ENCODE measurements at places on chromosomes 12 and 14.

- no peak for DNase-seq
These were observed 131.9 kb downstream of the MDGA2 start for GRCh38 chr14:47543459-47543858.

GRCh38 chr12:128483526-128484255 lies 216.7 kb downstream of the TMEM132C start:
- no peak for DNase-seq

- DNase-seq, result no peak
These were observed 74.4 kb upstream of the ANO4 start for GRCh38 chr12:100720016-100720654.

DNA sequence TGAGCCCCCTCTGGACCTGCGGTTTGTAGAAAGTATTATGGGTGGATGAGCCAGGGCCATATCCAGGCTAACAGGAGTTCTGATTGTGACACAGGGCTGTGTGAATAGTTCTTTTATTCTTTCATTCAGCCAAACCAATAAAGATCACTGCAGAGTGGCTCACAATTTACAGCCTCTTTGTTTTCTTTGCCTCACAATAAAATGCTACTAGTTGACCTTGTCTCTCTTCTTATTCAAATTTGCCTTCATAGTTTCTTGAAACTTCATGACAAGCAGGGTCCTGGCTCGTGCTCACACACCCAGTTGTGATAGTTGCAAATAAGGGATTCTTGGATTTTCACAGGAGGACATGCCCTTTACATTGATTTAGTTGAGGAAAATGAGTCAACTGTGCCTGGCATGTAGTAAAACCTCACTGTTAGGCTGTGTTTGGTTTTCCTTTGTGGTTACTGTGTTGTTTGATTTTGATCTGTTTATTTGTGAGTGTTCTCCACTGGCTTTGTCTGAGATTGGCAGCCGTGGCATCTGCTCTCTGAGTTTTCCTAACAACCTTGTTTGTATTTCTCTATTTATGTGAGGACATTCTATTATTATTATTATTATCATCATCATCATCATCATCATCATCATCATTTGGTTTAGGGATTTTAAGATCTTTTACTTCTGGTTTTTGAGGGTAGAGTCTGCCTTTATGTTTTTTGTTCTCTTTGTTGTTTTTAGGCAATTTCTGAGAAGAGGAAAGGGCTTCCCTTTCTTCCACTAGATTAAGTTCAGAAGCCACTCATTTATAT lies 2.7 kb upstream of the KRT6B start:
- DNase-seq, result peak; percentile 13

DNA sequence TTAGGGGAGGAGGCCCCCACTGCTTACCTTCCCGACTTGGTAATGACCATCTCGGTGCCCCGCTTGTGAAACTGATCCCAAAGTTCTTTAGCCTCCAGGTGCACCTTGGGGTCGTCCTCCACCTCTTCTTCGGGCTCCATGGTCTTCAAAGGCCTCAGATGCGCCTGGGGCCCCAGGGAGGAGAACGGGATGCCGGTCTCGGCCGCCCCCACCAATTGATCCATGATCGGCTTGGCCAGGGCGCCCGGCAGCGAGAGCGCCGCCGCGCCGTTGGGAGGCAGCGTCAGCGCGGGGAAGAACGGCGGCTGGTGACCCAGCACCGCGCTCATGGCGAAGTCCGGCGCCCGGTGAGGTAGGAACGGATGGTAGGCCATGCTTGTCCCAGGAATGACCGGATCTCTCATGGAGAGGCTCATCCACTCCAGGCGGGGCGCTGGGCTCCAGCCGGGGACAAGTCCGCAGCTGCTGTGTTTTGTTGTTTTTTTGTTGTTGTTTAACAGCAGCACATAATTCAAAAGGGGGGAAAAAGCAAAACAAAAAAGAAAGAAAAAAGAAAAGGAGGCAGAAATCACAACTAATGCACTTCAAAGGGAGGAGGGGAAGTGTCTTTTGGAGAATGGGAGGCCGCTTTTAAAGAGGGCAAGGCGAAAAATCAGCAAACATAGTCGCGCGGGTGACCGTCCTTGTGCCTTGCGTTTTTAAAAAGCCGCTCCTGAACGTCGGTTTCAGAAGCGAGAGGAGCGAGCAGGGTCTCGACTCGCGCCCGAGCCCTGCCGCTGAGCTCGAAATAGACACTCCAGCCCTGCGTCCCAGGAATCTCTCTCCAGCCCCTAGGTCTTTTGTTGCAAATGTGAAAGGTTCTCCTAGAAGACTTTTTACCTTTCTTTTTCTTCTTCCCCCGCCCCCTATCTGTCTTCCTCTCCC lies 928 bp downstream of the TBX3 start:
- peak; percentile 70 for DNase-seq

GRCh38 chr12:54725233-54725843 lies 77.2 kb upstream of the DCD start:
- DNase-seq, result peak; percentile 7

DNA sequence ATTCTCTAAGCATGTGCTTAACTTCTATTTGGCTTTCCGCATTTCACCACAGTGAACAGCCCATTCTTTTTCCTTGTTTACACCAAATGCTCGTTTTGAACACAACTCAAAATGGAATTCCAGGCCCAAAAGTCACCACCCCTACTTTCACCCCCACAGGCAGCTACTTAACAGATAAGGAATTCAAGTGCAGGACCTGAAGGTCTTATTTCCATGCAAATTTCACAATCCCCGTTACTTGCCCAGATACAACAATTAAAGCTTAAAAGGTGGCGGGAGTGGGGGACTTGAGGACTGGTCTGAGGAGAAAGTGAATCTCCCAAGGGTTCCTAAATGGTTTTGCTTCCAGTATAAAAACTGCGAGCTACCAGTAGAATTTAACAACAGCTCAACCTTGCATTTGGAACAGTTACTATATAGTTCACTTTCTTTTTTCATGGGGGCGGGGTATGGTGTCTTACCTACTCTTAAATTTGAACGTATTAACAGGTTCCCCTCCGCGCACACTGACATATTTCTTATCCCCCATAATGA lies 3.7 kb downstream of the USP44 start:
- DNase-seq, result no peak

DNA sequence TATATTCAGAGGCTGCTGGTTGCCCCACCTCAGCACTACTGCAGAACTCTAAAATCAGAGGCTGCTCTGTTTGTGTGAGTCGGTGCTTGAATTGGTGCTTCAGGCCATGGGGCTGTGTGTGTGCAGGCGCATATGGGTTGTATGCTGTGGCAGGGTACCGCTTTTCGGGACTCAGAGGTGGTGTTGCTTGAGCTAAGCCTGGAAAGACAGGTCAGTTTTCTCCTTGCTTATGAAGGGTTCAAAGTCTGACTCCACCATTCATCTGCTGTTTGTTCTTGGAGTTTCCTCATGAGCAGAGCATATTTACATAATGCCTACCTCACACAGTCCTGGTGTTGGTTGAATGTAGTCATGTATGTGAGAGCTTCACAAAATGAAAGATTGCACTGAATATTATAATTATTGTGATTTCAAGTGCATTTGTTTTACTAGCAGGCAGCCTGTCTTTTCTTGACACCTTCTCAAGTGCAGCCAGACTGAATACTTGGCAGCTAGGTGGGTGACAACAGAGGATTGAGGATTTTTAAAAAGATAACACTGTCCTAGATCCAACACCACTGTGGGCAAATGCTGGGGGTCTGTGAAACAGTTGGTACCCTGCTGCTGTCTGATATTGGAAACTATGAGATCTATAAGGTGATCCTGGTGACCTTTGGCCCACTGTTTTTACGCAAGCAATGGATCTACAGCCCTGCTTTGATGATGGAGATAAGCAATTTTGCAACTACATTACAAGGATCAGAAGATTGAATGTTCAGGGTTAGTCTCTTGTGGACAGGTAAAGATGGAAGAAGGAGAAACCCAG lies 1.0 kb upstream of the ANG start:
- no peak for DNase-seq

DNA sequence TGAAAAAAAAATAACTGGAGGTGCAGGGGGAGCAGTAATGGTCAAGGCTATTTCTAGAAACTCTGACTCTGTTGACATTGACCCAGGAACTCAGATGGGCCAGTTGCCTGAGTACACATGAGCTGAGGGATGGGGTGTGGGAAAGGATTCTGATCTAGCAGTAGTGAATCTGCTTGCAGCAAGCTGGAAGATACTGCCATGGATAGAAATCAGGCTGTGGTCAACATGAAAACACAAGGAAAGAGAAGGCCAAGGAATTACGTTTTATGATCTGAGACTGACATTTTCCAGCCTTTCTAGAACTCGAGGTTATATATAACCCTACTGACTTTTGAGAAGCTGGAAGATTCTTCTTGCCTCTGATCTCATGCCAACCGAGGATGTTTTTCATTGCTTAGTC lies 90.0 kb downstream of the ANO6 start:
- peak; percentile 30 for DNase-seq

DNA sequence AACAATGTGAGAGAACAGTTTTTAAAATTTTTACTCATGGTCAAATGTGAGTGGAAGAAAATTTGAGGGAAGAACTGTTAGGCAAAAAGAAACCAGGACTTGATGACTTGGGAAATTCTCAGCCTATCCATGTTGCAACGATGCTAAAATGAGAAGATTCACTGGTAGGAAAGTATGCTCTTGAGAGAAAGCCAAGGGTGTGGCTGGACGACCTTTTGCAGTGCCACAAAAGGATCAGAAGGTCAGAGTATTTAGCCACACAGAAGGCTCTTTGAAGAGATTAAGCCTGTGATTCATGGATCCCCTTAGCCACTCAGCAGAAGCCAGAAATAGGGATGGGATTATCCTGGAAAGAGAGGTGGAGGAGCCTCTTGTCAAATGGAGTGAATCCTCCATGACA lies 336.8 kb downstream of the LRIG3 start:
- DNase-seq, result peak; percentile 95

- no peak for DNase-seq
These were observed 100.4 kb downstream of the EFCAB11 start for GRCh38 chr14:89853936-89854693.

- no peak for DNase-seq
These were observed 22.3 kb downstream of the DDX24 start for GRCh38 chr14:94058674-94059138.

- DNase-seq, result no peak
These were observed 53.5 kb upstream of the DIO3 start for GRCh38 chr14:101507836-101508150.

GRCh38 chr12:120264904-120265472 lies 542 bp downstream of the PXN start:
- no peak for DNase-seq

DNA sequence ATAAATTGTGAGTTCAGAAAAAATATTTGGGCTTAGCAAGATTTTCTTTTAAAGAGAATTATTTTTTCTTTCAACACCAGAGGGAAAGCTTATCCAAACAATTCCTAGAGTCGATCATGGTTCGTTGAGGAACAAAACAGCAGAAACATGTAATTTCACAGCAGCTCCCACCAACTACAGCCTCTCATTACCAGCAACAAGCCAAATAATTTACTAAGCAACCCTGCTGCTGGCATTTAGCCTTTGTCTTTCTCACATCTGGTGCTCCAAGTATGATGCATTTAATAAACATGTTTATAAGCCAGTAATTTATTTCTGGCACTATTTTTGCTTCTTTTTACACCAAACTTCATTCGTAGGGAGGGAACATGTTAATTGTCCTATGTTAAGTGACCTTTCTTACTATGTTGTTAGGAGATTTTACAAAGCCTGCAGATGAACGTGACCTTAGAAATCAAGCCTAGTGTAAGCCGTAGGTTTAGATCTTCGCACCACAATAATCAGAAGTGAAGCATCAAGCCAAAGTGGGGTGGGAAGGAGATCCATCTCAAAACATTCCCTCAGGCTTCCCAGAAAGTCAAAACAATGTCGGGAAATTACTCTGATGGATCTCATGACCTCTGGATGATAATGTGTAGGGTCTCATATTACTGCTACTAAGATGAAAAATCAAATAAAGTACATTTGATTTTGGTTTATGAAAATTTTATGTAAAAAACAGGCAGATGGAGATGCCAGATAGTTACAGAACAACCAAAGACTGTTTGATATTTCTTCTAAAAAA lies 128.4 kb downstream of the RPAP3 start:
- DNase-seq, result no peak

GRCh38 chr12:94563286-94563685 lies 87.1 kb downstream of the TMCC3 start:
- DNase-seq, result peak; percentile 96

DNA sequence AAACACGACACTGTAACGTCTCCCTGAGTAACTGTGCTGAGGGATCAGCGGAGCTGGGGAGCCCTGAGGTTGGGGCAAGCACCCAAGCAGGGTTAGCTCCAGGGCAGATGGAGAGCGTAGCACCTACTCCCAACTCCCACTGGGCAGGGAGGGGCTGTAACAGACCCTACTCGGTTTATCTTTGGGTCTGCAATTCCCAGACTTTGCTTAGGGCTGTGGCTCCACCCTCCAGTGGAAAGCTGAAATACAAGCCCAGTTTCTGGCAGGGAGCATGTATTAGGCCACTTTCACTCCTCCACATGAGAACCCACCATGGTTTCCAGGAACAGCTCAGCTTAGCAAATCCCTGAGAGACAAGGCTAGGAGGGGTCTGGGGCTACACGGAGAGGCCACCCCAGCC lies 17.3 kb upstream of the TC2N start:
- DNase-seq, result no peak

GRCh38 chr12:11618046-11618445 lies 31.4 kb upstream of the ETV6 start:
- no peak for DNase-seq

DNA sequence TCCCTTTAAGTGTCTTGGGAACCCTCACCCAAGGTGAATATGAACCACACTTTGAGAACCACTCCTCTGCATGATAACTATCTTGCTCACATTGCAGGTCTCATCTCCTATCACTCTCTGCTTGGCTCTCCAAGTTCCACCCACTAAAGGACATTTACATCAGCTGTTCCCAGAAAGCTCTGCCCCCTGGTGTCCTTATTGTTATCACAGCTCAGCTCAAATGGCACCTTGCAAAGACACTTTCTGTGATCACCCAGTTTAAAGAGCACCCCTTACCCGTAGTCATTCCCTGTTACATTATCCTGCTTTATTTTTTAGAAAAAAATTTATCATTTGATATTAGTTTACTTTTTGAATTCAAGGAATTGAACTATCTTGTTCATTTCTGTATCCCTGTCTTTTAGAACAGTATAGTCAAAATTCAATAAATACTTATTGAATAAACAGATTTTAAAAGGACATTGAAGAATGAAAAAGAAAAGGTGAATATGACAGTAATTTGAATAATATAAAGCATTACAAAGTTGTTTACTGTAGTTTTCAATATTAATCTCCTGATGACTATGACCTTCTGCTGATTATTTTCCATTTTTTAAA lies 20.5 kb upstream of the GUCY2C start:
- peak; percentile 43 for DNase-seq

GRCh38 chr12:108076556-108076955 lies 52.5 kb upstream of the WSCD2 start:
- DNase-seq, result no peak
